ENCODE measurements at places on chromosomes 12 and 14.

GRCh38 chr14:24632336-24632735 lies 1.7 kb downstream of the GZMB start:
- no peak for DNase-seq

- no peak for DNase-seq
Observed at GRCh38 chr14:74018174-74018585, 908 bp downstream of the ENTPD5 start.

DNA sequence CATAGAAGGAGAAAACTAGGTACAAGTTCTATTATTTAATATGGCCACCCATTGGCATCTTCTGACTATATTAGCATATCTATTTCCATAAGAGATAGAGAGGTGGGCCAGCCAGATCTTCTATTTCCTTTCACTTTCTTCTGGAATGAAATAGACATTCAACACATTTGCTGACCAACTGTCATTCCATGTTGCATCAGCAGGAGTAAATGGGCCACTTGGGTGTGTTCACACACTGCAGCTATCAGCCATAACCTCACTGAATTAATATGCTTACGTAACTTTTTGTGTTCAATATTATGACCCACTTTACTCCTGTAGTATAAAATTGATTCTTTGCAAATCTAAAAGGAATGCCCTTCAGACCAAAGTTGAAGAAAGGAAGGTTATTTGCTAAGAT lies 106.2 kb upstream of the LGR5 start:
- DNase-seq = no peak

- DNase-seq = no peak
Observed at GRCh38 chr12:43883748-43884147, 47.9 kb downstream of the TMEM117 start.

GRCh38 chr14:51071857-51072256 lies 23.0 kb downstream of the TRIM9 start:
- DNase-seq = no peak

DNA sequence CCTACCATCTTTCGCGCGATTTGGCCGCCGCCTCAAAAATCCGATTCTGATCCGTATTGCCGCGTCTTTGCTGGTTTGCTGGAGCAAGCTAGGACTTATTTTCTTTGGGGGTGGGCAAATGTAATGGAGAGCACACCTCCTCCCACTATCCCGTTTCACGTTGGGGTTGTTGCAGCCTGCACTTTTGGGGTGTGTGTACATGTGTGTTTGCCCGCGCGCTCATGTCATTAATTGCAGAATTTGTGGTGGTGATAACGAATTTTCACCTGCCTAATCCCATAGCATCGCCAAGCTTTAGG lies 657 bp downstream of the METAP2 start:
- DNase-seq = no peak

- no peak for DNase-seq
Observed at GRCh38 chr12:91331371-91331770, 148.8 kb upstream of the DCN start.

- no peak for DNase-seq
Observed at GRCh38 chr12:61798778-61799177, 461.4 kb upstream of the USP15 start.

- DNase-seq = peak; percentile 66
Observed at GRCh38 chr12:56122637-56123036, 4.6 kb downstream of the ZC3H10 start.

GRCh38 chr12:129379076-129379804 lies 524.6 kb downstream of the TMEM132D start:
- DNase-seq = no peak

DNA sequence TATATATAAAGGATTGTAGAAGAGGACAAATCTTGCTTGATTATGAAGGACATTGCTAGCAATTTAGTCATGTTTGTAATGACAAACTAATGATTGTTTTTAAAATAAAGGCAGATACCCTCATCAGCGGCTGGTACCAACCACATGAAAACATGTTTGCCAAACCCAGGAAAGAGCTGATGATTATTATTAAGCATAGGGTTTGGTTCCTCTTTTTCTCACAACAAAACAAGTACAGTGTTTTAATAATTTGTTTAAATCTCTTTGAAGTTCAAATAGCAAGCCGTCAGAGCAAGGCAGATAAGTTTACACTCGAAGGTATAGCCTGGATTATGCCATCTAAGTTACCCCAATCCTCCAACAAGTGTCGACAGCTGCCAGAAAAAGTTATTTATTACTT lies 5.3 kb upstream of the SINHCAF start:
- DNase-seq = no peak

- DNase-seq = no peak
Observed at GRCh38 chr14:71372411-71372838, 465.2 kb downstream of the PCNX1 start.

- peak; percentile 82 for DNase-seq
Observed at GRCh38 chr12:116135209-116135930, 142.1 kb downstream of the MED13L start.

- no peak for DNase-seq
Observed at GRCh38 chr12:94405413-94406116, 54.1 kb downstream of the CEP83 start.

- DNase-seq = no peak
Observed at GRCh38 chr12:52070185-52070925, 577 bp downstream of the ATG101 start.

DNA sequence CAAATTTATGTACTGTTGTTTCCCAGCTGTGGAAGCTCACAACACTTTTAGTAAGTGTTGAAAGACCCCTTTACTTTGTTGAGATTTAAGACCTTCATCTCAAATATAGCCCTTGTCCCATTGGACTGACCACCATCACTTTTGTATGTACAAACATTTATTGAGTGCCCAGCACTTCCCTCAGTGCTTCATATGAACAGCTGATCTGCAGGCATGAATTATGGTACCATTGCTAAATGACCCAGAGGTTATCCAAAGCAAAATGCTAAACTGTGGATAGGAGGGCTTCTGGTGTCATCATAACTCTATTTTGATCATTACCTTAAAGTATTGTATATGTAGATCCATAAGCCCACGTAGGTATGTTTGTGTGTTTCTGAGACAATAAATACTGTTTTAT lies 285.7 kb upstream of the RGS6 start:
- no peak for DNase-seq

DNA sequence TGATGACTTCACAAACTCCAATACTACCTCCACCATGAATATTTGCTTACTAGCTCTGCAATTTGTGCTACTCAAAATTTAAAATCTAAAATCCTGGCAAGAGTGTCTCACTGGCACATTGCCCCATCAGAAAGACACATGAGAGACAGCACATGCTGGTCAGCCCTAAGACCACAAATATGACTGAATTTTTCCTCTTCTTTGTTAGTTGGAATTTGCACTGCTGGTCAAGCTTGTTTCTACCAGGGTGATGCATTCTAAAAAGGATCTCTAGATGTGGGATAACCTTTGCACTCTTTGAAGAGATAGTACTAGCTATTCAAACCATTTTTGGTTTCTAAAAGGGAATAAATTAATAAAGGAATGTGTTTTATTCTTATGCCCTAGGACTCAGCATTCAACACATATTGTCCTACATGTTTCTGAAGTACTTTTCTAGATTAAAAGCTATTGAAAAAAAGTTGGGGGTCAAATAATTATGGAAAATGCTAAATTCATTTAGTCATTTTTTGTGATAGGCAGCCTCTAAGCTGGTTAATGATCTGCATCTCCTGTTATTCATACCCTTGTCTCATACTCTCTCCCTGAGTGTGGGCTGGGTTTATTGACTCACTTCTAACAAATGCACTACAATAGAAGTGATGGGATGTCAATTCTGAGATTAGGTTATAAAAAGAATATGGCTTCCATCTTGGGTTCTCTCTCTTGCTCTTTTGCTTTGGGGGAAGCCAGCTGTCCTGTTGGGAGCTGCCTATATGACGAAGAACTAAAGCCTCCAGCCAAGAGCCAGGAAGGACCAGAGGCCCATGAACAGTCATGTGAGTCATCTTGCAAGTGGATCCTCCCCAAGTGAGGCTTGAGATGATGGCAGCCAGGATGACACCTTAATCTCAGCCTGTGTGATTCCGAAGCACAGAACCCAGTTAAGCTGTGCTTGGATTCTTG lies 211.5 kb upstream of the CRY1 start:
- DNase-seq = no peak

DNA sequence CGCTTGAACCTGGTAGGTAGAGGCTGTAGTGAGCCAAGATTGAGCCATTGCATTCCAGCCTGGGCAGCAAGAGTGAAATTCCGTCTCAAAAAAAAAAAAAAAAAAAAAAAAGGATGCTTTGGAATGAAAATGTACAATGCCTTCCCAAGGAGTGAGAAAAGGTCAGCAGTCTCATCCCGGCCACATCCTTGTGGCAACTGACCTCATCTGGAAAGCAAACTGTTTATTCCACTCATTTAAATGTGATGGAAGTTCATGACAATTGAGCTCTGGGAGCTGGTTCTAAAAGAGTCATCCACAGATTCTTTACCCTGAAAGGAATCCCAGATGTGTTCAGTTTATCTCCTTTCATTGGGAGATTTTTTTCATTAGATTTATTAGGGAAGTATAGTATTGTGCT lies 19.4 kb upstream of the LIMA1 start:
- DNase-seq = no peak

- no peak for DNase-seq
Observed at GRCh38 chr12:94091624-94092023, 56.8 kb upstream of the PLXNC1 start.

GRCh38 chr14:69376439-69376838 lies 21.7 kb downstream of the ERH start:
- DNase-seq = no peak

DNA sequence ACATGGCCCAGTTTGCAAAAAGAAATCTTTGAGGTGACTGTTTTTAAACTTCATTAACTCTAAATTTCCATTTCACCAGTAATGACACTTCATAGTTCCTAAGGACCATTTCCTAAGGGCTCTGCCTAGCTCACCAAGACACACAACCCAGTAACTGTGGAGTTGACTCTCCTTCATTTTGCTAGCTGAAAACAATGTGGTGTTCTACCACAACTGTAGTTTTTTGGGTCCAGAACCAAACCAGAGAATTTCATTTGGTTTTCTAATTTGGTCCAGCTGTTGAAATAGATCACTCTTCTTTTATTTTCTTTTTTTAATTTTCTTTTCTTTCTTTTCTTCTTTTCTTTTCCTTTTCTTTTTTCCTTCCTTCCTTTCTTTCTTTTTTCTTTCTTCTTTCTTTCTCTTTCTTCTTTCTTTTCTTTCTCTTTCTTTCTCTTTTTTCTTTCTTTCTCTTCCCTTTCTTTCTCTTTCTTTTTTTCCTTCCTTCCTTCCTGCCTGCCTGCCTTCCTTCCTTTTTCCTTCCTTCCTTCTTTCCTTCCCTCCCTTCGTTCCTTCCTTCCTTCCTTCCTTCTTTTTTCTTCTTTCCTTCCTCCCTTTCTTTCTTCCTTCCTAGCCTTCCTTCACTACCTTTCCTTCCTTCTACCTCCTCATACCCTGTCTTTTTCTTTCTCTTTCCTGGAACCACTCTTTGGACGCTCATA lies 18.5 kb upstream of the LUM start:
- DNase-seq = no peak

DNA sequence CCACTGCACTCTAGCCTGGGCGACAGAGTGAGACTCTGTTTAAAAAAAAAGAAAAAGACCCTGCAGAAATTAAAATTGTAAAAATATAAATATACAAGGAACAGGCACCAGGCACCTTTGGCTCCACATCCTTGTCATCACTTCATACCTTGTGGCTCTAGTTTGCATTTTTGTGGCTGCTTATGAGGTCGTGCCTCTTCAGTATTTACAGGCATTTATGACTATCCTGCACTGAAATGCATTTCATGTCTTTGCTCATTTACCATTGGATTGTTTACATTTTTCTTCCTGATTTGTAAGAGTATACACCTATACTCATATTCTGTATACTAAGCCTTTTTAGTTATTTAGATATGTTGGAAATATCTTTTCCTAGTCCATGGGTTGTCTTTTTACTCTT lies 20.1 kb downstream of the BICD1 start:
- DNase-seq = no peak

DNA sequence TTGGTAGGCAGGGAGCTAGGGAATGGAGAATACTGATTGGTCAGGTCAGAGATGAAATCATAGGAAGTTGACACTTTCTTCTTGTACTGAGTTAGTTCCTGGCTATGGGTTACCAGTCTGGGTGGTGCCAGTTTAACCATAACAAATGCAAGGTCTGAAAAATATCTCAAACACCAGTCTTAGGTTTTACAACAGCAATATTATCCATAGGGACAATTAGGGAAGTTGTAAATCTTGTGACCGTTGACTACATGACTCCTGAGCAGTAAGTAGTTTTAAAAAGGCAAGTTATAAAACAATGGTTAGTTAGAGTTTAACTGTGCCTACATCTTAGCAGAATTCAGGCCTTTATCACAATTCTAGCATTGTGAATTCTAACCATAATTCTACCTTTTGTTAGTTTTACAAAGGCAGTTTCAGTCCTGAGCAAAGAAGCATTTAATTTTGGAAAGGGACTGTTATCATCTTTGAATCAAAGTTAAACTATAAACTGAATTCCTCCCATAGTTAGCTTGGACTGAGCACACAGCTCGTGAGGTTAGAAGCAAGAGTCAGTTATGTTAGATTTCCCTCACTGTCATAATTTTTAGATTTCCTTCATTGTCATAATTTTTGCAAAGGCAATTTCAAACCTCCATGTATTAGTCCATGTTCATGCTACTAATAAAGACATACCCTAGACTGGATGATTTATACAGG lies 19.7 kb upstream of the MON2 start:
- DNase-seq = no peak

DNA sequence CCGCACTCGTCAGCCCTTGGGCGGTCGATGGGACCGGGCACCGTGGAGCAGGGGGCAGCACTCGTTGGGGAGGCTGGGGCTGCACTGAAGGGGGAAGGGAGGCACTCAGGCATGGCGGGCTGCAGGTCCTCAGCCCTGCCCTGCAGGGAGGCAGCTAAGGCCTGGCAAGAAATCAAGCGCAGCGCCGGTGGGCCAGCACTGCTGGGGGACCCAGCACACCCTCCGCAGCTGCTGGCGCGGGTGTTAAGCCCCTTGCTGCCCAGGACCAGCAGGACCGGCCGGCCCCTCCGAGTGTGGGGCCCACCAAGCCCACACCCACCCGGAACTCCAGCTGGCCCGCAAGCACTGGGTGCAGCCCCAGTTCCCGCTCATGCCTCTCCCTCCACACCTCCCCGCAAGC lies 35.7 kb upstream of the YAF2 start:
- no peak for DNase-seq

GRCh38 chr12:74890237-74890599 lies 319.4 kb downstream of the KCNC2 start:
- peak; percentile 73 for DNase-seq

- no peak for DNase-seq
Observed at GRCh38 chr14:51079085-51079484, 15.8 kb downstream of the TRIM9 start.
